ENCODE measurements at places on chromosomes 2 and 18.

DNA sequence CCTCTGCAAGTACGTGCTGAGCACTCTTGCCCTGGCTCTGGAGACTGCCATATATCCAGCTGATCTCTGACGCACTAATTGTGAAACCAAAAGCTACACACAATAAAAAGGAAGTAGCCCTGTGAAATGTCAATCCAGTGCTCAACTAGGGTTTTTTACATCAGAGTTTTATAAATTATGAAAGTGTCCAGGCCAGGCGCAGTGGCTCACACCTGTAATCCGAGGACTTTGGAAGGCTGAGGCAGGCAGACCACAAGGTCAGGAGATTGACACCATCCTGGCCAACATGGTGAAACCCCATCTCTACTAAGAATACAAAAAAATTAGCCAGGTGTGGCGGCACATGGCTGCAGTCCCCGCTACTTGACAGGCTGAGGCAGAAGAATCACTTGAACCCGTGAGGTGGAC lies 24.5 kb upstream of the PEX13 start:
- no peak for DNase-seq

GRCh38 chr18:50000227-50000626 lies 186.9 kb upstream of the ACAA2 start:
- no peak for DNase-seq

- no peak for DNase-seq
Measured at GRCh38 chr2:74702001-74702715, 48.1 kb downstream of the SEMA4F start.

DNA sequence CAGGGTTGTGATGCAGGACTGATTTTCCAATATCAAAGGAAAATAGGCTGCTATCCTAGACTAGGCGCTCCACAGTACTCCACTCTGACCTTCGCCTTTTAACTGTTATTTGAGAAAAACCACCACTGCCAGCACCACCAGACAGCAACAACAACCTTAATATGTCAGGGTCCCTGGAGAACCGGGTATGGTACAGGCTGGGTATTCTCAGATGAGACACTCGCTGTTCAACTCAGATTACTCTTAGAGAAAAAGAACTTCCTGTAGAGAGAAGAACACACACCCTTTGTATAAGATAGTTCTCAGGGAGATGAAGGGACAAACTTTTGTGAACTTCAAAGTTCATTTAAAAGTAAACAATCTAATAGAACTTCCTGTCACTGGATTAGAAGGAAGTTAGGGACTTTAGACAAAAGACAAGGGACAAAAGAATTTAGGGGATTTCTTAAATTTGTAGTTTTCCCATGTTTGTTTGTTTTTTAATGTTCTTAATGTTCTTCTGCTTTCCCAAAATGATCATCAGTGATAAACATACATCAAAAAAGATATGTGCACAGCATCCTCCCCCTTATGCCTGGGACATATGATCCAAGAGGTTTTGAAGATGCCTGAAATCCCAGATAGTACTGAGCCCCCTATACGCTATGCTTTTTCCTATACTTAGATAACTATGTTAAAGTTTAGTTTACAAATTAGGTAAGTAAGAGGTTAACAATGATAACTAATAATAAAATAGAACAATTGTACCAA lies 41.3 kb upstream of the PPP1R1C start:
- peak; percentile 60 for DNase-seq

DNA sequence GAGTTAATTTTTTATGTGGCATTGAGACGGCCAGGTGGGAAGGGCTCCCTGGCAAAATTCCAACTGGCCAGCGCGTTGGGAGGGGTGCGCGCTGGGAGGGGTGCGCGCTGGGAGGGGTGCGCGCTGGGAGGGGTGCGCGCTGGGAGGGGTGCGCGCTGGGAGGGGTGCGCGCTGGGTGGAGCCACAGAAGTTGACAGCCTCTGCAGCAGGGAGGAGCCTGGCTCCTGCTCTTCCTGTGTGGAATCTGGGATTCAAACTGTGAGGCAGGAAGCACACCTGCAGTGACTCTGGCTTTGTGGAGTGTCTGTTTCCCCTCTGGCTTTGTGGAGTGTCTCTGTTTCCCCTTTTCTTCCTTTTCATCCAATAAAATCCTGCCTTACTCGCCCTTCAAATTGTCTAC lies 147.9 kb upstream of the CBLN2 start:
- no peak for DNase-seq

DNA sequence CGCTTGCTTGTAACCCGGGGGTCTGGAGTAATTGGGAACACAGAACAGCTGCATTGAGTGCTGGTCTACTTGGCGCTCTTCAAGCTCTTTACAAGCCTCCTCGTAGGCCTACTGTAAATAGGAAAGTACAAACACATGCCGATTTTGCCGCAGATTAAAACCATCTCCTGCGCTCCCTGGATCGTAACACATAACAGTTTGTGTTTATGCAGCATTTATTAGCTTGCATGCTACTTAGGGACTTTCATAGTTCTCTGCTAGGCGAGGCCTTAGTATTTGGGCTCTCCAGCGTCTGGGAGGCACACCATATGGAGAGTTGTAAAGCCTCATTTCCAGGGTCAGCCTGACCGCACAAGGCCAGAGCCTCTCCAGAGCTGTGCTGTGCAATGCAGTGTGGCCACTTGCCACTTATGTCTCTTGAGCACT lies 84.0 kb upstream of the HAAO start:
- DNase-seq: no peak

DNA sequence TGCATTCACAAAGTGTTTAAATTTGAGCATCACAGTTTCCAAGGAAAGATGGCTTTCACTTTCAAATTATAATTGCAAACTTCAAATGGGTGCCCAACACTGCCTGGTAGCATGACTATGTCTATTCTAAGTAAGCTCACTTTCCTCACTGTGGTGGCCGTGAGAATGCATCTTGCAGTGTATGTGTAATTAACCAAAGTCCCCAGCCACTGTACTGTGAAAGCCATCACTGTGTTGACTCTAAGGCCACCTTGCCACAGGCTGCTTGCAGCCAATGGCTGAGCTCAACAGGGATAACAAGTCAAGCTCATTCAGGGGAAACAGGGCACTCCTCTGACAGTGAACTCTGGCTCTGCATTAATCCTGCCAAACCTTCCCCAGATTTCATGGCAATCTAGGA lies 43.3 kb upstream of the LGALSL start:
- no peak for DNase-seq

DNA sequence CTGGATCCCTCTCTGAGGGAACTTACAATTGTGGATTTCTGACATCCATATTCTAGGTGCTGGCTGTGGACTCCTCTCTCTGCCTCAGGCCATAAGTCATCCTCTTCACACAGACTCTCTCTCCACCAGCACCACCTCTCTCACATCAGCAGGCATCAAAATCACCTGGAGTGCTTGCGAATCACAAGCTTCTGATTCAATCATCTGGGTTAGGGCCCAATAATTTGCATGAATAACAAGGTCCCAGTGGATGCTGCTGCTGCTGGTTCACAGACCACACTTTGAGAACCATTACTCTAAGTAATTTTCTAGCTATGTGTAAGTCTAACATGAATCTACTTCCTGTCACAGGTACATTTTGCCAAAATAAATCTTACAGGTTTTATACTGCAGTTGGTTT lies 214.9 kb downstream of the DSEL start:
- DNase-seq: no peak

- DNase-seq: no peak
Measured at GRCh38 chr2:11305338-11305737, 39.1 kb downstream of the ROCK2 start.

DNA sequence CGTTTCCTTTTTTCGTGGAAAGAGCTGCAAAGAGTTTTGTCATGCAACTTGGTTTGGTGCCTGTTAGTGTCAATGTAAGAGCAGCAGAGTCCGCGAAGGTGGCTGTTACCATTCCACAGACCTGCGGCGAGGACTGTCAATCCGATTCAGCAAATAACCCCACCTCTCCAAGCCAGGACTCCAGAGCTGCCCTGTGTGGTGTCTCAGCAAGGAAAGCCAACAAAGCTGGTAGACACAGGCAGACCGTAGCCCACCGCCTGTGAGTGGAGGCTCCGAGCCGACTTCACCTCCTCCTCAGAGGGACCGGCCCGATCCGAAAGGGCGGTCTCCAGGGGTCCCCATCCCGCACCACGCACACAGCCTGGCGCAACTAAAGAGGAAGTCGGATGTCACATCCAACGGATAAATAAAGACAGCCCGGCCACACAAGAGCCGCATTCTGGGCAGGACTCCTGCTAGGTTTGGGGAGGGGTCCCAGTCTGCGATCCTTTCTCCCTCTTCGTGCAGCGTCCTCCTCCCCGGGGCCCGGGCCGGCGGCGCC lies 819 bp downstream of the ANKRD44 start:
- DNase-seq: no peak

DNA sequence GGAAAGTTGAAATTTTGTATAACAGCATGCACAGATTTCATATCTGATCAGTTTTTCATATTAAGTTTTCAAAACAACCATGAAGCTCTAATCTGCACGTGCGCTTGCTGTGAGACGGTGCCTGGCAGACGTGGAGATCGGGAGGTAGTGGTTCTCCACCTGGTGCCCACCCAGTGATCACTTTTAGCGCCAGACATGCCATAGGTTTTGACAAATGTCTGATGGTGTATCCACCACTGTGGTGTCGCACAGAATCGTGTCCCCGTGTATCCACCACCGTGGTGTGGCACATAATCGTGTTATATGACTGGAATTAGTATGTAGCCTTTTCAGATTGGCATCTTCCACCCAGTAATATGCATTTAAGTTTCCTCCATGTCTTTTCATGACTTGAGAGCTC lies 40.9 kb upstream of the KCNG2 start:
- DNase-seq: no peak

DNA sequence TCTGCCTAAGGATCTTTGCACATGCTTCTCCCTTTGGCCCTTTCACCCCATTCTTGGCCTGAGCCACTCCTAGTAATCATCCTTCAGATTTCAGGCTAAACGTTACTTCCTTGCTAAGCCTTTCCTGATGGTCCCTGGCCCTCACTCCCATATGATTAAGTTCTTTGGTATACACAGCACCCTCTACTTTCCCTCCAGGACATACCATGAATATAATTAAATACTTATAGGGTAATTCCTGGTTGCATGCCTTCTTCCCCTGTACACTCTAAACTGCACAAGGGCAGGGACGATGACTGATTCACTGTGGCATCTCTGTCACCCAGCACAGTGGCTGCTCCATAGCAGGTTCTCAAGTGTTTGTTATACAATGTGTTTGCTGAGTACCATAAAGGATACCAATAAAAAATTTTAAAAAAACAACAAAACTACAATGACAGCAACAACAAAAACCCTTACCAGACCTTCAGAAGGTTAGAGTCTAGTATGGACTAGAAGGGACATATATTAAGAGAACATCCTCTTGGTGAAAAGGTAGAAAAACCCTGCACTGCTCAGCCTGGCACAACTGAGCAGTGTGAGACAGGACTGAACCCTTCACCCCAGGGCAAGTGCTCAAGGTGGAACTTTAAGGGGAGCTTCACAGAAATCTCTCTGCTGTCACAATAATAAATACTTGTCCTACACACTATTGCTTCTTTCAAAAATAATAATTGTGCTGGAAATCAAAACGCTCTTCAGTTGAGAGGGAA lies 76.2 kb downstream of the AAK1 start:
- no peak for DNase-seq

GRCh38 chr2:79740879-79741443 lies 228.1 kb downstream of the CTNNA2 start:
- DNase-seq: no peak

GRCh38 chr2:70546376-70546775 lies 7.2 kb downstream of the TGFA start:
- no peak for DNase-seq

DNA sequence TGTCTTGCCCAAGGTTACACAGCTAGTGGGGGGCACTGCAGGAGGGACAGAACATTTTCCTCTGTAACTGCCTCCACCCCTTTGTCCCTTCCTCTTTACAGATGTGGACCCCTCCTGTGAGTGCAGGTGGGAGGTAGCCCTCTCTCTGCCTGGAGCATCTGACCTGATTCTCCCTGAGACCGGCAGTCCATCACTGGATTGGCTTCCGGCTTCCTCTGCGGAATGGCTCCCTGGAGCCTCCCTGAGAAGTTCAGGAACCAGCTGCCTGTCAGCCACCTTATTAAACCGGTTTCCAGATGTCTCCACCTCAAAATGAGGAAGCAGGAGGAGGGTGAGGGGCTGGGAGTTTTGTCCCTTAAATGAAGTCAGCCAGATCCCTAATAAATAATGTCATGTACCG lies 67.3 kb upstream of the TNP1 start:
- no peak for DNase-seq

GRCh38 chr2:202703091-202703490 lies 68.3 kb downstream of the FAM117B start:
- DNase-seq: no peak

DNA sequence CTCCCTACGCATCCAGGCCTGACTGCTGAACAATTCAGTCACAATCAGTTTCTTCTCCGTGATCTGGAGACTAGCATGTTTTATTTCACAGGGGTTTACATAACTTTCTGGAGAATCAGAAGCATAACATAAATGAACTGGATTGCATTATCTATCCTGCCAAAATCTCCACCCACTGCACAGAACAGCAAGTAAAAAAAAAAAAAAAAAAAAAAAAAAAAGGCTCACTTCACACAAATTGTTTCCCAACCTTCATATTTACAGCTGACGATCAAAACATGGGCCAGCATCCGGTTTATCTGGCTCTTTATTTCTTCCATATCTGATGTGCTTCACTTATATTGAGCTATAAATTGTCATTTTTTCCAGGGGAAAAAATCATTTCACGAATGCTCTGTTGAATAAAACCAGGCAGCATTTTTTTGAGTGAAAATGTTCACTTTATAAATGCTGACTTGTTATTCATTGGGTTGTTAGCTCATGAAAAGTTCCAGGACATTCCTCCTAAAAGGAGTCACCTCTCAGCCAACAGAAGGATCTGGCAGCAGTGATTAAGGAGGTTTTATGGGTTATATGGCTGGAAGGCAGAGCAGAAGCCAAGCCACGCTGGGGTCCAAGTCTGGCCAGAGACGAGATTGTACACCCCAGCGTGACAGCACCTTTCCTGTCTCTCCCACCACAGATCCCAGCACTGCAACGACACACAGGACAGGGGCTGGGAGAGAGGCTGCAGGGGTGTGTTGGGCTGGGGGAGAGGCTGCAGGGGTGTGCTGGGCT lies 51.2 kb upstream of the GLI2 start:
- DNase-seq: no peak

DNA sequence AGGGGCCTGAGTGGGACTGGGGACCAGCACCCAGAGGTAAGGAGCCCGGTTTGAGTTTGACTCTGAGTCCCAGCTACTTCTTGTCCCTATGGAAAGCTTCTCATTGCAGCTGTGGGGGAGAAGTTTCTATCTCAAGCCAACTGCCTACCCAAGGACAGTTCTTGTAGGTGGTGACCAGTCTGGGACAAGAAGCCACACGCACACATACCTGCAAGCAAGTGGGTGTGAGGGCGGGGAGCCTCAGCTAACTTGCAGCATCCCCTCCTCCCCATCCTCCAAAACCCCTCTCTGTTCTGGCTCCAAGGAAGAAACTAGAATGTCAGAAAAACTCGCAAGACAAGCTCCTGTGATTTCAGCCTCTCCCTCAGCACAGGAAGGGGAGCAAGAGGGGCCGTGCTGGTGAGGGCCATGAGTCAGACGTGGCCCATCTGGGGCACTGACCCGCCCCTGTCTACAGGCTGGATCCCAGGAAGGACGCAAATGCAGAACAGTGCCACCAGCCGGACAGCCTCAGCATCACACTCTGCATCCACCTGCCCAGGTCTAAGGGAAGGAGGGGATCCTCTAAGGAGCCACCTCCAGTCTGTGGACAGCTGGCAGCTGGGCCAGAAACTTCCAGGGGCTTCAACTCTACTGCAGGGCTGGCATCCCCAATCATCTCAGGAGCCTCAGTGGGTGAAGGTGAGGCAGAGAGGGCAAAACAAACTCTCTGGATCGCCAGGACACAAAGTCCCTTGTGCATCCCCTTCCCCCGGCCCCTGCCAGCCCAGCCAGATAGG lies 103.4 kb downstream of the TNS1 start:
- DNase-seq: no peak
